ENCODE measurements at places on chromosomes 2 and 18. TPM values are rescaled to one million over a fixed set of nuclear protein-coding genes. Genes with fewer than 3 reads are reported as not detected.

- DNase-seq = peak; percentile 37
Measured at GRCh38 chr18:79644666-79645057, 34.9 kb upstream of the CTDP1 start.

DNA sequence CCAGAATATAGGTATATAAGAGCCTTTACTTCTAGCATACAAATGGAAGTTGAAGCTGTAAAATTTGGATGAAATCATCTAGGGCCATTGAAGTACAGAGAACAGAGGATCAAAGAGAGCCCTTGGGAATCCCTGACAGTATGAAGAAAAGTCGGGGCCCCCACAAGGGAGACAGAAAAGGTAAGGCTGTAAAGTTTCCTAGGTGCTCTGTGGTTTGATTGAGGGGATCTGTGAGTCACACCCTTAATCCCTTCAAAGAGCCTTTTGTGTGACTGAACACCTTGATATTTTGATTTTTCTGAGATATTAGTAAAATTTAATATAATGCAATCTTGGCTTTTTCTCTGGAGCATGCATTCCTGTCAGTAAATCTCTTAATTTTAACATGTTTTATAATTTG is 961.7 kb upstream of the TMEFF2 start:
- DNase-seq = no peak

Gene LYG2
- polyA plus RNA-seq = 0.34 TPM

DNA sequence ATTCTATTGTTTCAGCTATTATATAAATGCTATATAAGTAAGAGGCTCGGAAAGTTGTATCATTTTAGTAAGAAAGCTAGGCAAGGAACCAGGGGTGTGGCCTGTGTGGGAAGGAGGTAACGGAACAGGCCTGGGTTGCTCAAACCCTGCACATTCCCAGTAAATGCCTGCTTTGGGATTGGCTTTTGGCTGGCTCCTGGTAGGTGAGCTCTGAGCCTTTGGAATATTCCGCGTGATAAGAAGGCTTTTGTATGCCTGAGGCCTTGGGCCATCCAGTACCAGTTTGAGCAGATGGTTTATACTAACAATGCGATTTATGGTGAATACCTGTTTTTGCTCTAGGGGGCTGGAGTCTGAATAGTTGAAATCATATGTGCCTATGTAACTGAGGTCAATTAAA is 42.6 kb upstream of the CDH20 start:
- no peak for DNase-seq

DNA sequence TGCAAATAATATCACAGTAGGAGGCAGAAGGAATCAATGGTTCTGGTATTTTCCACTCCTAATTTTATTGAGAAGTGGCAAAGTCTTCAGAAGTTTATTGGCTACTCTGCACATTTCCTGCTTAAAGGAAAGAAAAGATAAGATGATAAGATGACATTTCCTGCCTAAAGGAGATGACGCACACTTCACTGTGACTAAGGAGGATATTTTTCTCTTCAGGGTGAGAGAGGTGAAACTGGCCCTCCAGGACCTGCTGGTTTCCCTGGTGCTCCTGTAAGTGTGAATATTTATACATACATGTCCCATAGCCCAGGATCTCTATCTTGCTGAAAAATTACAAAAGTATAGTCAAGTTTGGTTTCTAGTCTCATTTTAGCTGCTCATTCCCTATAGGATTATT is 27.9 kb downstream of the COL3A1 start:
- DNase-seq = no peak

- no peak for DNase-seq
Measured at GRCh38 chr2:55115761-55116597, 65.7 kb upstream of the RTN4 start.

Gene PPP1R1C
- polyA plus RNA-seq = 2.7 TPM

- DNase-seq = no peak
Measured at GRCh38 chr2:231321021-231321420, 74.5 kb upstream of the B3GNT7 start.

- peak; percentile 46 for DNase-seq
Measured at GRCh38 chr18:21897811-21898210, 157.2 kb downstream of the MIB1 start.

- DNase-seq = no peak
Measured at GRCh38 chr2:51976623-51977022, 944.7 kb upstream of the NRXN1 start.

DNA sequence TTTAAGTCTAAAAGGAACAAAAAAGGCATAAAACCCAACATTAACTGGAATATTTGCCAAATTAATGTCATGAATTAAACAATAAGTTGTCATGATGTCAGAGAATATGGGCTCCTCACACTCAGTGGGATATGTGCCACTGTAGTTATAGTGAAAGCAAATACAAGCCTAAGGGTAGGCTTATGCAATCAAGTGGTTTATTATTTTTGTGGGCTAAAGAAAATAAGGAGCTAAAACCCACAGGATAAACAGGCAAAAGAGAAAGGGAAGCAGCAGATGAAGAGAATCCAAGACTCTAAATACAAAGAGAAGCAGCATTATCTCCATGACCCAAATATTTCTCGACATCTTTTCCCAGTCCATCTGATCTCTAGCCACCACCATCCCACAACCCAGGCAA is 17.5 kb downstream of the YWHAQ start:
- no peak for DNase-seq

Gene SERPINE2
- polyA plus RNA-seq = 81.0 TPM

DNA sequence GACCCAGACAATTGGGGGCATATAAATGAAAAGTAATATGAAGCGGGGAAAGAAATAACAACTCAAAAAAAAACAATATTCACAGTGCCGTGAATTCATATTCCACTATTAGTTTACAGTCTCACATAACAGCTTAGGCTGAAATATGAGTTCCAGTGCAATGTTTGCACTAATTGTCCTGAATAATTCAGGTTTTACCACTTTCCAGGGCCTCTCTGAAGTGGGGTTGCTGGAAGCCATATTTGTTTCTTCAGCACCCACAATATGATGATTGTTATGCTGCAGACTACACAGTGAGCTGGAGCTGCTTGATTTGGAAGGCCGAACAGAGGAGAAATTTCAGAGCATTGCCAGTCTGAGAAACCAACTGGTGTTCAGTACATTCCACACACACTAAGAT is 894.5 kb upstream of the ACVR2A start:
- DNase-seq = no peak

Gene PLEKHM3
- polyA plus RNA-seq = 14.6 TPM

Measured in right lung (tissue), 10 donors.